ENCODE measurements at places on chromosomes 2 and 18. TPM values are rescaled to one million over a fixed set of nuclear protein-coding genes. Genes with fewer than 3 reads are reported as not detected.
A peak's percentile ranks its signal among the peaks of the same experiment; 100 is the strongest.

- no peaks in the 10 kb centered on the region for H3K4me1 ChIP-seq
- peaks cover 8% of the 10 kb centered on the region for H3K36me3 ChIP-seq
- no peak overlapping the region for H3K27ac ChIP-seq
- H3K27me3 ChIP-seq = no peaks in the 10 kb centered on the region
- DNase-seq = no peak
These were observed 100.8 kb downstream of the SMC6 start for GRCh38 chr2:17652681-17653394.

DNA sequence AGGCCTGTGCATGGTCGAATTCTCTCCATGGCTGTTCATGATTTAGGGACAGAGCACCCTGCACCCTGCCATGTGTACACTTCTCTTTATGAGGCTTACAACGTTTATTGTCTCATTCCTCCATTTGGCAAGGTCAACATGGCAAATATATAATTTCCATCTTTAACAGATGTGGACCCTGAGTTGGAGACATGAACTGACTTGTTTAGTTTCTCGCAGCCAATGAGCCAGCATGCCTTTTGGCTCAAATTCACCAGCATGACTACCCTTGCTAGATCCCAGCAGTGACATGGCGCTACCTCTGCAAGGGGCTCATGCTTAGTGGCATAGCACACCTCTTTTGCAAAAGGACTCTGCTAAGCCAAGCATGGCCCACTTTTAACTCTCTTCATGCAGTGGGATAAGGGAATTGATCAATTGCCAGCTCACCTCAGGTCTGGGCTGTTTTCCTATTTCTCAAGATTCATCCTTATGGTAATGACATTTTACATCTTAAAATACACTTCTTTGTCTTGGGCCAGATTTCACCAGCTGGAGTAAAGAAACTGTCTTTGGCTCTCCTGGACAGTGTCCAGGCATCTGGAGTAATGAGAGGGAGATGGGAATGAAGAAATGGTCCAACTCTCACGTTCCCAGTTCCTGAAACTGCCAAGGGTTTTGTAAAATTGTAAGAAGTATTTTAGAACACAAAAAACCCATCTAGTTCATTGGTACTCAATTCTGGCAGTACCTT, 159.5 kb downstream of the SETBP1 start:
- peaks cover 17% of the 10 kb centered on the region for H3K36me3 ChIP-seq
- DNase-seq = no peak
- no peak overlapping the region for H3K27ac ChIP-seq
- peaks cover 49% of the 10 kb centered on the region for H3K4me1 ChIP-seq
- H3K27me3 ChIP-seq = no peaks in the 10 kb centered on the region

DNA sequence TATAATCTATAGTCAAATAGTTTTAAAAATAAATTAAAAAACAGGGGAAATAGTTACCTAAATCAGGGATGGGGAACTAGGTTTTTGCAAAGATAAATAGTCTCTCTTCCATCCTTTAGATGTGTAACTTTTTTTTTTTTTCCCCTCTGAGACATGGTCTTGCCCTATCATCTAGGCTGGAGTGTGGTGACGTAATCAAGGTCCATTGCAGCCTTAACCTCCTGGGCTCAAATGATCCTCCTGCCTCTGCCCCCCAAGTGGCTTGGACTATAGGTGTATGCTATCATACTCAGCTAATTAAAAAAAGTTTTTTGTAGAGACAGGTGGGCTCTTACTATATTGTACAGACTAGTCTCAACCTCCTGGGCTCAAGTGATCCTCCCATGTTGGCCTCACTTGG, 316.5 kb downstream of the CCDC85A start:
- no peaks in the 10 kb centered on the region for H3K36me3 ChIP-seq
- H3K4me1 ChIP-seq = no peaks in the 10 kb centered on the region
- no peak for DNase-seq

GRCh38 chr2:241302759-241303651, 12.5 kb downstream of the HDLBP start:
- no peak overlapping the region for H3K27ac ChIP-seq
- H3K4me1 ChIP-seq = peaks cover 19% of the 10 kb centered on the region
- no peaks in the 10 kb centered on the region for H3K36me3 ChIP-seq

- H3K4me1 ChIP-seq = peaks cover 8% of the 10 kb centered on the region
- DNase-seq = no peak
- no peak overlapping the region for H3K27ac ChIP-seq
- peaks cover 12% of the 10 kb centered on the region for H3K27me3 ChIP-seq
These were observed 1.6 kb downstream of the IL1R1 start for GRCh38 chr2:102144128-102144527.

GRCh38 chr2:173983391-173983871, 18.3 kb upstream of the SP3 start:
- H3K27me3 ChIP-seq = no peaks in the 10 kb centered on the region
- H3K27ac ChIP-seq = no peak overlapping the region
- no peaks in the 10 kb centered on the region for H3K4me1 ChIP-seq
- H3K36me3 ChIP-seq = no peaks in the 10 kb centered on the region

DNA sequence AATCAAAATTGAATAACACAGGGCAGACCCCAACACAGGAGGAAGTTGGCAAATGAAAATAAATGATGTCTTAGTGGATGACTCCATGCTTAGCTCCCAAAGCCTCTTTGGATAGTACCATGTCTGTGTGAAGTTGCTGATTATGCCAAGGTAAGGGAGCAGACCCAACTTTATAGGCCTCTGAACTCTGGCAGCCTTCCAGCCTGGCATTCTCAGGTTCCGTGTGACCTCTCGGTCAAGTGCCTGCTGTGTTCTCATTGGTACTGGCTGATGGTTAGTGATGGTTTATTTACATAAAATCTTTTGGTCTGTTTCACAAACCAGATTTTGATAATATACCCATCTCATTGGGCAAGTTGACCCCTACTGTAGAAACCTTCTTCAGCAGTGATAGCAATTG, 112.2 kb upstream of the TTC39C start:
- no peaks in the 10 kb centered on the region for H3K36me3 ChIP-seq
- no peaks in the 10 kb centered on the region for H3K27me3 ChIP-seq

DNA sequence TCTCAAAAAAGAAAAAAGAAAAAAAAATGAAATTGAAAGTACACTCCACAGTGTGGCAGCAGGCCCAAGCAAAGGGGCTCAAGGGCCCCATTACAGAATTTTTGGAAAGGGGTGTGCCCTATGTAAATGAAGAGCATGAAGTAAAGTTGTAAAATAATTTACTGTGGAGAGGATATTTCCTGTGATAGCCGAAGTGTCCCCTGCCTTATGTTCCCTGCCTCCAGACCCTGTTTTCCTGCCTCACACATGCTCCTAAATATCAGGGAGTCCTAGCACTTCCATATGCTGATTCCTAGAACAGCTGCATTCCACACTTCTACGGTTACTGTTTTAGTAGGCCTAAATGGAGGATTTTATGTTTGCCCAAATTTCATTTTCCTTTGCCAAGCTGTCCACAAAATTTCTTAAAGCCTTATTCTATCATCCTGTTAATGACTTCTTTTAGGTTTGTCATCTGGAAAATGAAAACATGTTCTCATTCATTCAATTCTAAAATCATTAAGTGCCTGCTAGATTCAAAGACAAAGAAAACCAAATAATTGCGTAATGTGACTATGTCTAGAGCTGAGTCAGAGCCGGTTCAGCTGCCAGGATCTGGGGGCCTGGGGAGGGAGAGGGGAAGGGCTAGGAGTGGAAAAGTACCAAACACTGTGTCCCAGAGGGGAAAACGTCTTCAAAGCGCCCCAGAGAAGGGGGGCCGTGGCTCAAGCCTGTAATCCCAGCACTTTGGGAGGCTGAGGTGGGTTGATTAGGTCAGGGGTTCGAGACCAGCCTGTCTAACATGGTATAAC, 25.9 kb upstream of the IMPA2 start:
- no peaks in the 10 kb centered on the region for H3K27me3 ChIP-seq
- DNase-seq = no peak
- H3K27ac ChIP-seq = no peak overlapping the region

GRCh38 chr2:189293164-189293563, 113.6 kb upstream of the COL5A2 start:
- no peaks in the 10 kb centered on the region for H3K27me3 ChIP-seq
- no peaks in the 10 kb centered on the region for H3K4me1 ChIP-seq
- no peak overlapping the region for H3K27ac ChIP-seq
- H3K4me3 ChIP-seq = no peak overlapping the region
- H3K36me3 ChIP-seq = no peaks in the 10 kb centered on the region

DNA sequence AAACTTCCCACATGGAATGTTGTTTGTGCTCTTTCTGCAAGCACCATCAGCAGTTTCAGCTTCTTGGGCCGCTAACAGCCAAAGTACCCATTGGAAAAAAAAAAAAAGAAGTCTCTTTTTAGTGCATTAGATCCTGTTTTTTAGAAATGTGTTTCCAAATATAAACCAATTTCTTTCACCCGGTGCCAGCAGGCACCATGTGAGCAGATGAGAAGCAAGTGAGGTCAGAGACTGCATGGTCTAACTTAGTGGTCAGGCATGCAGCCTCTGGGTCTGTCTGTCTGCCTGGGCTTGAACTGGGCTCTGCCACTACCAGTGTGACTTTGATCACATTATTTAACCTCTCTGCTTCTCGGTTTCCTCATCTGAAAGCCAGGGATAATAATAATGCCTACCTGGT, 75.2 kb upstream of the NRP2 start:
- no peak for DNase-seq
- no peaks in the 10 kb centered on the region for H3K4me1 ChIP-seq
- no peaks in the 10 kb centered on the region for H3K36me3 ChIP-seq
- no peak overlapping the region for H3K27ac ChIP-seq

- H3K27me3 ChIP-seq = no peaks in the 10 kb centered on the region
- no peak for DNase-seq
- no peak overlapping the region for H3K27ac ChIP-seq
- peaks cover 49% of the 10 kb centered on the region for H3K4me1 ChIP-seq
These were observed 7.6 kb upstream of the AGFG1 start for GRCh38 chr2:227464361-227464760.

- no peak overlapping the region for H3K4me3 ChIP-seq
- peak overlapping the region; percentile 48 for H3K27ac ChIP-seq
- peaks cover 49% of the 10 kb centered on the region for H3K4me1 ChIP-seq
- no peaks in the 10 kb centered on the region for H3K27me3 ChIP-seq
- no peaks in the 10 kb centered on the region for H3K36me3 ChIP-seq
- peak; percentile 85 for DNase-seq
These were observed 21.1 kb upstream of the MALT1 start for GRCh38 chr18:58649966-58650816.

DNA sequence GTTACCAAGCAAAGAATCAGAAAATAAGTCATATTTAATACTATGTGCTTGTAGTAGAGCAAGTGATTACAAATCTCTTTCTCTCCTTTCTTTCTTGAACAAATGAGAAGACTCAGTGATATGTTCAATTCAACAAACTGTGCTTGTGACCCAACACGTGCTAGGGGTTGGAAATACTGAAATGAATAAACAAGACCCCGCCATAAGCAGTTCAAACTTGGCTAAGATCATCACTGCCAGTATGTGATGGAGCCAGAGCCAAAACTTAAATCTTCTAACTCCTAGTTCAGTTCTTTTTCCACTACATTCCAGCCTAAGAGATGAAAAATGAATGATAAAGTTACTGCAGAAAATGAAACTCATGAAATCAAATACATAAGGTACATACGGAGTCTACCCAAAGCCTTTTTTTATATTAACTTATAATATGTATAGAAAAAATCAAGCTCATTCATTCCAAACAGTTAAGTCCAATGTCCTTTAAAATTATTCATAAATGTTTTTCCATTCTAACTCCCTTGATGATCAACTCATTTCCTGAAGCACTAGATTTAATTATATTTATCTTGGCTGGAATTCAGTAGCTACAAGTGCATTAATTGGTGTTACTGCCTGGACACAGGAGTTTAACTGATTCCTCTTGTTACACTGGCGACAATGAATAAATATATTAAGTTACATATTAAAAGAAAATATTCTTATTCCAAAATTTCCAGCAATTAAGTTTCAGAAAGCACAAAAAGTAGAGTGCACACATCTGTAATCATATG, 36.0 kb downstream of the GALNT3 start:
- H3K4me3 ChIP-seq = no peak overlapping the region
- H3K27ac ChIP-seq = no peak overlapping the region
- peaks cover 21% of the 10 kb centered on the region for H3K36me3 ChIP-seq
- DNase-seq = no peak

GRCh38 chr18:24992491-24992890, 359.5 kb downstream of the ZNF521 start:
- no peak overlapping the region for H3K27ac ChIP-seq
- H3K4me1 ChIP-seq = peaks cover 7% of the 10 kb centered on the region
- DNase-seq = no peak
- H3K4me3 ChIP-seq = no peak overlapping the region
- H3K27me3 ChIP-seq = no peaks in the 10 kb centered on the region

DNA sequence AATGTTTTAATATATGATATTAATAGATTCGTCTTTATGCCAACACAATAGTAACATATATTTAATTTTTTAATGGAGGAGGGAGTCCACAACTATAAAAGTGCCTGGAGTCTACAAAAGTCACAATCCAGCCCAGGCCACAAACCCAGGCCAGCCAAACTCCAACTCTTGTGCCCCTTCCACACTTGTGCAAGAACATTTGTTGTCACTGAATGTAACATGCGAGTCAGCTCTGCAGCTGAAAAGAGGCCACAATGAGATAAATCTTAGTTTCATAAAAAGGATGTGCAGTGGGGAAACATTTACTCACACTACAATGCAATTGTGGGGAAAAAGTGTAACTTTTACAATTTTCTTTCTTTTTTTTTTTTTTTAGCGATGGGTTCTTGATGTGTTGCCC, 110.8 kb downstream of the MCFD2 start:
- no peaks in the 10 kb centered on the region for H3K4me1 ChIP-seq
- no peaks in the 10 kb centered on the region for H3K27me3 ChIP-seq
- no peak overlapping the region for H3K4me3 ChIP-seq
- no peaks in the 10 kb centered on the region for H3K36me3 ChIP-seq
- no peak overlapping the region for H3K27ac ChIP-seq

- H3K27me3 ChIP-seq = no peaks in the 10 kb centered on the region
- H3K4me3 ChIP-seq = no peak overlapping the region
- H3K4me1 ChIP-seq = no peaks in the 10 kb centered on the region
- no peak for DNase-seq
- no peaks in the 10 kb centered on the region for H3K36me3 ChIP-seq
These were observed 8.0 kb upstream of the TMEM177 start for GRCh38 chr2:119671016-119671415.

HOXD9 gene
- not detected for total RNA-seq

RASGRP3 gene
- 67.5 TPM for total RNA-seq

L3MBTL4 gene
- 11.9 TPM for total RNA-seq

PROC gene
- 1.2 TPM for total RNA-seq

YES1 gene
- total RNA-seq = 0.51 TPM

VWA3B gene
- not detected for total RNA-seq

GREB1 gene
- total RNA-seq = 0.39 TPM

CROCC2 gene
- not detected for total RNA-seq

C2orf92 gene
- total RNA-seq = 23.1 TPM

GPR55 gene
- 4.7 TPM for total RNA-seq

CHRND gene
- total RNA-seq = not detected

RAD51AP2 gene
- not detected for total RNA-seq
